ENCODE measurements at places on chromosomes 1 and 21. TPM values are rescaled to one million over a fixed set of nuclear protein-coding genes. Genes with fewer than 3 reads are reported as not detected.

The RERE gene
- polyA plus RNA-seq, result 43.2 TPM

The MYOG gene
- not detected for polyA plus RNA-seq

The RGS18 gene
- 2.4 TPM for polyA plus RNA-seq

GRCh38 chr1:95496773-95497172 lies 262.8 kb downstream of the RWDD3 start:
- no peak for DNase-seq

DNA sequence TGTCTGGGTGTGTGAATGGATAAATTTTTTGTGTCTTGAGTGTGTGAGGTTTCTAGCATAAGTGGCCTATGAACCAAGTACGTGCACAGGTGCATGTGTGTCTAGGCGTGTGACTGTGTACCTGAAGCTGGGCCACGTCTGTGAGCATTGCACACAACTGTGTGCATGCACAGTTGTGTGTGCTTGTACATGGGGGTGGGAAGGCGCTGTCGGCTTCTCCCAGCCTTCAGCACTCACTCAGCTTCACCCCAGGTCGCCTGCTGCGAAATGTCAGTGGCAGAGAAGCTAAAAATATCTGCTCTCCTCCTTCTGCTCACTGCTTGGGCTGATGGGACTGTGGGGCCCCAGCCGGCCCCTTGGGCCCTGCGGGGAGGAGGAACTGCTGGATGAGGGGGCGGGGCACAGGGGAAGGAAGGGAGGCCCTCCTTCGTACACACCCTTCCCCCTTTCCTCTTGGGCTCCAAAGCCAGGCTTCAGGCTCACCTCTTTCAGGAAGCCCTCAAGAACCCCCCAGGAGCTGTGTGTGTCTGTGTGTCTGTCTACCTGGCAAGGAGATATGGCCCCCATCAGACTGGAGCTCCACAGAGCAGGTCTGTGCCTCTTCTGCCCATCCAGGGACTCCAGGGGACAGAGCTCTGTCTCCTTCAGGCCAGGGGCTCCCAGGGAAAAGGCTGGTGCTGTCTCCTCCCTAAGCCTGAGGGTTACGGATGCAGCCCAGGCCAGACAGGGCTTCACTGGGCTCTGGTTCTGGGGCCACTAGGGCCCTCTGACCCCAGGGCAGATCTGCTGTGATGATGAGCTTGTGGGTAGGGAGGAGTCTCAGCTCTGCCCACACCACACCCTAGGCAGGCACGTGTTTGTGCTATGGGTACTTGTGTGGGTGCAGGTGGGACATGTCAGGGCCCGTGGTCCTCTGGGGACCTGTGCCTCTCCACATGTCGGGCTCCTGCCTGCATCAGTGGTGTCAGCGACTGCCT lies 35.6 kb upstream of the WASF2 start:
- DNase-seq, result peak; percentile 93

DNA sequence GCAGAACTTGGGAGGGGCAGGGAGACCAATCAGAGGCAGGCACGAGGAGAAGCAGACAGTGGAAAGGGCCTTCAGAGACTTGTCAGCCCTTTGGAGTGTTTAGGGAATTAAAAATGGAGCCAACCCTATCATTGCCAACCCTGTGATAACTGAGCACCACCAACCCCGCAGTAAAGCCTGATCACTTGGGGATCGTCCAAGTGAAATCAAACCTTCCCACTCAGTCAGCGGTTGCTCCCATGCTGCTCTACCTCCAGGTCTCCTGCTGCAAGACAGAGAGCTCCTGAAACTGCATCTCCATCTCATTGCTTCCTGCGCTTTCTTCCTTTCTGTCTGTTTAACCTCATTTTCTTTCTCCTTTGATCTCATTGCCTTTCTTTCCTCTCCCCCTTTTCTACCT lies 4.8 kb upstream of the ACKR1 start:
- DNase-seq, result no peak

- DNase-seq, result no peak
Measured at GRCh38 chr1:48203287-48203900, 19.1 kb upstream of the SLC5A9 start.

GRCh38 chr1:36934061-36934460 lies 100.3 kb downstream of the GRIK3 start:
- no peak for DNase-seq

DNA sequence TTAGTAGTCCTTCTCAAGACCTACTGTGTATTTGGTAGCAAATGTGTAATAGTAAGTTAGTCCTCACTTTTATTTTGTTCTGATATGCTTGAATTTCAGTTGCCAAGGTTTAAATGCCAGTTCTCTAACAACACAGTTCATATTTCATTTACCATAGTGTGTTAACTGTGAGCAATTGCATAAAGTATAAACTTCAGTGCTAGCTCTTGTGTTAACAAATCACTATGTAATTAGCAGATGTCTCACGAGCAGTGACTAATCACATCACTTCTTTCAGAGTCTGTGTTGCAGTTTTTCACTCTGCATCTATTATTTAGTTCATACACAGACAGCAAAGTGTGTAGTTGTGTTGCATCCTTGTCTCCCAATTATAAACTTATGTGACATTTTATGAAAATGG lies 47.8 kb downstream of the ZMYM4 start:
- no peak for DNase-seq

DNA sequence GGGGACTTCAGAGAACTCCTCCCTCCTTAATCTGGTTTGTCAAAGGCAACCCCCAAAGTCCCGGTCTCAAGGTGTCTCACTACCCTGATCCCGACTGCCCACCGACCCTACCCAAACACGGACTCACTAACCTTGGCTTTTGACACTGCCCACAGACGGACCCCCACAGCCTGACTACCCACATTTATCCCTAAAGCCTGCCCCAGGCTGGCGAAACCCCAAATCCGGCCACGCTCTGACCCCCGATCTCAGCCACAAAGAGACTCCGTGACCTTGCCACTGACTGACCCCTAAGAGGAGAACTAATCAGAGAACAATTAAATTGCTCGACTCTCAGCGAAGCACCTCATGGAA lies 5.2 kb downstream of the ID3 start:
- no peak for DNase-seq

GRCh38 chr1:187634940-187635339 lies 806.2 kb downstream of the PLA2G4A start:
- DNase-seq, result no peak

DNA sequence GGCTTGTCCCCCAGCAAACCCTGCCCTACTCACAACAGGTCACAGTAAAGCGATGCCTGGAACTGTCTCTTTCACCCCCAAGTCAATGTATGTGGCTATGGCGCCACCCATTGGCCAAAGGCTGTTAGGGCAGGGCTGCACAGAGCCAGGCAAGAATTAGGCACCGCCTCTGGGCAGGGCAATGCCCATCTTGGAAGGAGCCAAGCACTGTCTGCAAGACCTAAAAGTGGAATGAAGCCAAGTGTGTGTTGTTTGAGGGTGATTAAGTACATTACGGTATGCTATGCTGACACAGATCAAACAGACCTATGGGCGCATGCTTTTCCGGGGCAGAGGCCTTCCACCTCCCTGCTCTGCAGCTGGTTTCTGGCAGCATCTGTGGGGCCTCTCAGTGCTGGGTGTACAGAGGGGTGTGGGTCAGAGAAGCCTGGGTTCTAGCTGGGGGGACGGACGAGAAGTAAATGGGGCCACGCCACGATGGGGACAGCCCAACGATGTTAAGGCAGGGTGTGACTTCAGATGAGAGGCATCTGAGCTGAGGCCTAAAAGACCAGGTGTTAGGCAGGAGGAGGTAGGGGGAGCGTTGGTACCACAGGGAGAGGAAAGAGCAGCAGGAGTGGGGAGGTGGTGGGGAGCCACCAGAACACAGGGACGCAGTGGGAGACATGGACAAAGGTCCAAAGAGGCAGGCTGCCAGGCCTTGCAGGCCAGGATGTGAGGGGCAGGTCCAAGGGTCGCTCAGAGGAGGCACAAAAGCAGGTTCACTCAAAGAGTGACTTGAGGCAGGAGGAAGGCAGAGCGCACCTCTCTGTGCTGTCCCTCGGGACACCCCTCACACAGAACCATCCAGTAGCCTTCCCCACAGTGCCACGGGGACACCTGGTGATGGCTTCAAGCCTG lies 49.8 kb downstream of the ACOT7 start:
- DNase-seq, result peak; percentile 76

GRCh38 chr1:21781815-21782348 lies 1.1 kb downstream of the USP48 start:
- peak; percentile 28 for DNase-seq
